ENCODE measurements at places on chromosomes 16 and 17.

DNA sequence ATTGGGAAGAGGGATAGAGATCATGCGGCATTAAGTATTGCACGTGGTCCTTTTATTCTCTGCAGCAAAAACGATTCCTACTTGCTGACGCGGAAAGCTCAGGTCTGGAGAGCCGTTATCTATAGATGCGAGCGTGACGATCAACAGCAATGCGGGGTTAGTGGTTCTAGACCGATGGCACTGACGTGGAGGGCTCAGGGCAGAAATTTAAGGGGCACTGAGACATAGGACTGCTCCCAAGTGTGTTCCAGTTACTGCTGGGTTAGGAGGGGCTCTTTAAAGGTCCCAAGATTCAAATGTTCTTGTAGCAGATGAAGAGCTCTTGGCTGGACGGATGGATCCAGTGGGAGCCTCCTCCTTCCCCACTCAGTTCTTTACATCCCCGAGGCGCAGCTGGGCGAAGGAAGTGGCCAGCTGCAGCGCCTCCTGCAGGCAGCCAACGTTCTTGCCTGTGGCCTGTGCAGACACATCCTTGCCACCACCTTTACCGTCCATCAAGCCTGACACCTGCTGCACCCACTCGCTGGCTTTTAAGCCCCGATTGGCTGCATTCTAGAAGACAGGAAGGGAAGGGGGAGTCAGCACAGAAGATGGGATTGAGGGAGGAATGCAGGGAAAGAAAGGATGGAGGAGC lies 732 bp upstream of the EXOSC6 start:
- ATAC-seq, result no peak

- no peak for ATAC-seq
These were observed 76.2 kb upstream of the ZFHX3 start for GRCh38 chr16:73124097-73124652.

DNA sequence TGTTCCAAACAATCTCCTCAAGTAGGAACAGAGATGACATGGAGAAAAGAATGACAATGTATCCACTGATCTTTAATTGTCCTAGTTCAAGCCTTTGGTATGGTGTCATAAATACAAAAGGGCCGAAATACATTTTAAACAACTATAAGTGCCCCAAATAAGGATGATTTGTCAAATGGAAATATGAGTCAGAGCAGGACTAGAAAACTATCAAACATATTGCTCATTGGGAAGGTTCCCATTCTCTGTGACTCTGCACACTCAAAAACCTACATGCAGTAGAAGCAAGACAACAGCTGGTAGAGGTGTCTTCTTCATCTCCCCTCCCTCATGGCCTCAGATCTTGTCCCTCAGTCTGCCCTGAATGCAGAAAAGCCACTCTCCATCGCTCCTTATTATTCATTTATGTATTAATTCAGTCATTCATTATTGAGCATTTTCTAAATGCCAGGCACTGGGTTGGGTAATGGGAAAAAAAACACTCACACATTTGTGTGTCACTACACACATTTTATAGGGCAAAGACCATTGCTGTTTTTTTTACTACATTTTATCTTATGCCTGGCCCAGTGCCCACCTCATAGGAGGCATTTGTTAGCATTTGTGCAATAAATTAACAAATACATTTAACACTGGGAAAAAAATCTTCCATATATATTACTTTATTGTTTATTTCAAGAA lies 10.1 kb downstream of the CA10 start:
- no peak for ATAC-seq

GRCh38 chr17:15941781-15942180 lies 3.1 kb upstream of the ADORA2B start:
- no peak for ATAC-seq

- no peak for ATAC-seq
These were observed 48.9 kb upstream of the MRPS23 start for GRCh38 chr17:57898487-57899311.

DNA sequence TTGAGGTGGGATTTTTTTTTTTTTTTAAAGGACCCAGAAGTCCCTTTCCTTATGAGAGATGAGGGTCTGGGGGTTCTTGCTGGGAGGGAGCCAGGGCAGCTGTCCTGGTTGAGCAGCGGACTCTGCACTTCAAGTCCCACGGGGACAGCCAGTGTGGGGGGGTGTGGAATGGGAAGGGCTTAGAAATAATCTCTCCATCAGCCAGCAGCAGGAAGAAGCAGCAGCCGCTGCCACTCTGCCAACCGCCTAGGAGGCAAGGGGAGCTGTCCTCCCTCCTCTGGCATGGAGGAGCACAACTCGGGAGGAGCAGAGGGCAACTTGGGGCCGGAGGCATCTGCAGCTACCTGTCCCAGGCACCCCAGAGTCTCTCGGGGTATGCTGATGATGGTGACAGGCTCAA lies at the start of gene KCNG4:
TSS of gene KCNG4 (minus strand) at position 104 of the 400 bp plus-strand sequence. CDS start 2,527 bp downstream, outside the sequence.
- ATAC-seq, result no peak

DNA sequence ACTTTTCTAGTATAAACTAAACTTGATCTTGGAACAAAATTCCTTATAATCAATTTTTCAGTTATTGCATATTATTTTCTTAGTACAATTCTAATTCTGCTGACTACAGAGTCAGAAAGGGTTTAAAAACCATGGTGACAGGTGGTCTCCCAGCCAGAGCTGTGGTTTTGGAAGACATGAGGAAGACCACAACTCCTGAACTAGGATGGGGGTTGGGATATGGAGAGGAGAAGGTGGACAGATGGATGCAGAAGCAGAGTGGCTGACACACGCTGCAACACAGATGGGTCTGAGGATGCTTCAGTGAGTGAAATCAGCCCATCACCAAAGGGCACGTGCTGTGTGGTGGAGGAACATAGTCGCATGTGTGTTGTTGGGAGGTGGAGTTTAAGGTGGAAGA lies 187.7 kb downstream of the LGALS9B start:
- ATAC-seq, result no peak

GRCh38 chr16:53056392-53056881 lies 1.6 kb downstream of the CHD9 start:
- no peak for ATAC-seq

GRCh38 chr17:74530831-74531150 lies 484 bp downstream of the CD300LB start:
- ATAC-seq, result no peak

- no peak for ATAC-seq
These were observed 19.9 kb downstream of the MIS12 start for GRCh38 chr17:5506307-5506706.

DNA sequence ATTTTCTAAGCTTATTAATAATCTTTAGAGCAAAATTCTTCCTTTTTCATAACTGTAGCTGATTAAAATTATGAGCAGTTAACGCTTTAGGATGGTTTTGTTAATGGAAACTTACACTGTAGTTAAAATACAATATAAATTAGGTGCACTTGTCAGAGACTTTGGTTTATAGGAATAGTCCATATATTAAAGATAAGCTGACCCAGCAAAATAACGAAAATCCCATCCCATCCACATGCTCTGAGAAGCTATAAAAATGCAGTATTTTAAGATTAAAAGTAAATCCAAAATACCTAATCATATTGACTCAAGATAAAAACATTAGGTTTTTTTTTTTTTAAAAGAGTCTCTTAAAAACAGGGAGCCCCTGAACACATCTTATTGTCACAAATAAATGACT lies 38.0 kb downstream of the CEP95 start:
- no peak for ATAC-seq

- ATAC-seq, result no peak
These were observed 251.9 kb downstream of the PARN start for GRCh38 chr16:14378131-14378551.

- ATAC-seq, result no peak
These were observed 9.8 kb upstream of the MED11 start for GRCh38 chr17:4721203-4722135.

GRCh38 chr16:65500007-65500406 lies 378.1 kb upstream of the CDH11 start:
- no peak for ATAC-seq

GRCh38 chr17:193841-194806 lies 12.7 kb upstream of the DOC2B start:
- no peak for ATAC-seq

- peak; percentile 67 for ATAC-seq
These were observed 489 bp upstream of the NFATC3 start for GRCh38 chr16:68084504-68085258.

DNA sequence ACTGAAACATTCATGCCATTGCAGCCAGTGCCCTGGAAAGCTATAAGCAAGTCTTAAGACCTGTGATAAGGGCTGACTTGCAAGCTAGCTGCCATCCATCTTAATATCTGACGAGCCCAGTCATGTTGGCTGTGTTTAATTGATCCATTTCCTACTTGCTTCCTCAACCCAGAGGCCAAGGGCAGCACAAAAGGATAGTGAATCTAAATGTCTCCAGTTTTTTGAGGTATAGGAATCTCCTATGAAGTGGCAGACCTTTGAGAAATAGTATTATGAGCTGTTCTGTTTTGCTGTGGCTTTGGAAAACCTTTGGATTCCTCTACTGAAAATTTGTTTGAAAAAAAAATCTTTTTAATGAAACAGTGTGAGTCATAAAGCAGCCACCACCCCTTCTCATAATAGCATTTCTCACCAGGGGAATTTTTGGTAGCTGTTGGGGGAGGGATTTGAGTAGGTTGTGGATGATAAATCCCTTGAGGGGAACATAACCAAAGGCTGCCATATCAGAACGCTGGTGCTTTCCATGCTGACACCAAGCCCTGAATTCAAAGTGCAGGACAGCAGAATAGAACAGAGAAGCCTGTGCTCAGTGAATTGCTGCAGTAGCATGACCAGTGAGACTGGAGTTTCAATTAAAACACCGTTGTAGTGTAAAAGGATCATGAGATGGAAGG lies 12.9 kb downstream of the ZNRF1 start:
- peak; percentile 93 for ATAC-seq

DNA sequence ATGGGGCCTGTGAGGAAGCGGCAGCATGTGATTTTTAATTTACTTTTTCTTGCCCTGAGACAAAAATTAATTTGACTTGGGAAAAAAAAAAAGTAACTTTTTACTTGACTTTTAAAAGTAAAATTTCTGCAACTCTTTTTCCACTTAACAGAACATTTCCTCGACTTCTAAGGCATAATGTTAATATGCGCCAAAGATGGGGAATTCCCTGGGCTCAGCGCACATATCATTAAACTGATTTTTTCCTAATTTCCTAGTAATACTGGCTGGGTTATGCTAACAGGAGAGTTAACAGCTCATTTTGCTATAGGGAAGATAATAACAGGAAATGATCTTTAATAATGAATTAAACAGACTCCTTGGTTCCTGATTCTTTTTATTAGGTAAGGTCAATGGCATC lies 120.6 kb upstream of the CDH5 start:
- ATAC-seq, result no peak
